ENCODE measurements at places on chromosomes 13 and 19.
A peak's percentile ranks its signal among the peaks of the same experiment; 100 is the strongest.

DNA sequence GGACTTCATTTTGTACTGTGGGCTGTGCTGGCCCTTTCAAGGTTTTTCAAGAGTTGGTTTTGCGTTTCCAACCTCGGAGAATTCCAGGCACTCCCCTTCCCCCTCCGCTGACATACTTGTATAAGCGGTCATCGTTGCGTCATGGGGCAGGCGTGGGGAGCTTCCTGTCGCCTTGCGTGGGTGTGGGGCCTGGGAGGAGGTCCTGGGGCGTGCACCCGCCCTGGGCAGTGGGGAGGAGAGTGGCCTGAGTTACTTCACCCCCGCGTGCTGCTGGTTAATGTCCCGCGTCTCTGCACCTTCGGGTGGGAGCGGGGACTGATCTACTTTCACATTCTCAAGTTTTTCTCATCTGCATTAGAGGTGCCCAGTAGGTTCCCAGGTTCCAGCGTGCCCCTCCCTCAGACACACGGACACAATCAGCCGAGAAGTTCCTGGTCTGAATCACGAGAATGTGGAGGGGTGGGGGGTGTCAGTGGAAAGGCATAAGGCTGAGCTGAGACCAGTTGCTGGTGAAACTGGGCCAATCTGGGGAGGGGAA is 4.1 kb downstream of the IER2 start:
- peak; percentile 72 for DNase-seq

GRCh38 chr13:46679369-46680120 is 117.4 kb downstream of the ESD start:
- DNase-seq, result no peak

DNA sequence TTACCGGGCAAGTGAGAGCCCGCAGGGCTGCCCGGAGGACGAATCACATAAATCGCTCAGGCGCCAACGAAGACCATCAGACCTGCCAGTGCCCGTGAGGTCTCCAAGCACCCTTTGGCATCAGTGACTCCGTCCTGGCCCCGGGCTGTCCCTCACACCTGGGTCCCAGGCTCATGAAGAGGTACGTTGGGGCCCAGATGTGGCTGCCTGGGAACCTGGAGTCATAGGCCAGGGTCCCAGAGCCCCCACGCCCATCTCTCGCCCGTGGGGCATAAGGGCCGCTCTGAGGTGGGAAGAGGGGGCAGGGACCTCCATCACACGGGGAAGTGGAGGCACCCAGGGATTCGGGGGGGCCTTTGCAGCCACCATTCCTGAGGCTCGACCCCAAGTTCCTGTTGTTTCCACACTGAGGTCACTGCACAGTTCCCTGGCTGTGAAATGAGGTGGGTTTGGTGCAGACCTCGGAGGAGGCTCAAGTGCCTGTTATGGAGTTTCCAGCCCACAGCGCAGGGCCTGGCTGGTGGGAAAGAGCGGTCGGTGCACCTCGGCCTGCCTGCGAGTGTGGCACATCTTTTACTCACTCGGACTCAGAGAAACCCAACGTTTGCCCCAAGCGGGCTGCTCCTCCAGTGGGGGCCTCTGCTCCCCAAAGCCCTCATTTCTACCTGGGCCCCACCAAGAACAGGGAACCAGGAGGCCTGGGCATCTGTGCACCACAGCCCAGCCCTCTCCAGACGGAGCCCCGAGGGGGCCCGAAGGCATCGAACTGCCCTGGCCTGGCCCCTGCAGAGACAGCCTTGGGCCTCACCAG is 35.9 kb upstream of the C13orf46 start:
- no peak for DNase-seq

DNA sequence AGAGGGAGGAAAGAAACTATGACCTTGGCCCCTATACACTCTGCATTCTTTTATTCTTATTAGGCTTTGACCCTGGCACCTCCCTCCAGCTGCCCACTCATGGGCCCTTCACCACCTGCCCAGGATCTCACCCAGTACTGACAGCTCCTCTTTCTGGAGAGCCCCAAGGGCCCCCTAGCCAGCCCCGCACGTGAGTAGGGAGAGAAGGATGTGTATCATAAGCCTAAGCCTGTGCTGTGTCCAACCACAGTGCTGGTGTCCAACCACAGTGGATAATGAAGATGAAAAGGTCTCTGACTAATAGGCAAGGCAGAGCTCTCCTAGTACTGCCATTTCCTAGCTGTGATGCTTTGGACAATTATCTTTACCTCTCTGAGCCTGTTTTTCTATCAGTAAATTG is 4.2 kb downstream of the DMRTC2 start:
- no peak for DNase-seq

GRCh38 chr19:57351867-57352266 is 796 bp downstream of the ZNF304 start:
- DNase-seq, result no peak

- DNase-seq, result no peak
Measured at GRCh38 chr13:67221630-67222226, 8.4 kb downstream of the PCDH9 start.

DNA sequence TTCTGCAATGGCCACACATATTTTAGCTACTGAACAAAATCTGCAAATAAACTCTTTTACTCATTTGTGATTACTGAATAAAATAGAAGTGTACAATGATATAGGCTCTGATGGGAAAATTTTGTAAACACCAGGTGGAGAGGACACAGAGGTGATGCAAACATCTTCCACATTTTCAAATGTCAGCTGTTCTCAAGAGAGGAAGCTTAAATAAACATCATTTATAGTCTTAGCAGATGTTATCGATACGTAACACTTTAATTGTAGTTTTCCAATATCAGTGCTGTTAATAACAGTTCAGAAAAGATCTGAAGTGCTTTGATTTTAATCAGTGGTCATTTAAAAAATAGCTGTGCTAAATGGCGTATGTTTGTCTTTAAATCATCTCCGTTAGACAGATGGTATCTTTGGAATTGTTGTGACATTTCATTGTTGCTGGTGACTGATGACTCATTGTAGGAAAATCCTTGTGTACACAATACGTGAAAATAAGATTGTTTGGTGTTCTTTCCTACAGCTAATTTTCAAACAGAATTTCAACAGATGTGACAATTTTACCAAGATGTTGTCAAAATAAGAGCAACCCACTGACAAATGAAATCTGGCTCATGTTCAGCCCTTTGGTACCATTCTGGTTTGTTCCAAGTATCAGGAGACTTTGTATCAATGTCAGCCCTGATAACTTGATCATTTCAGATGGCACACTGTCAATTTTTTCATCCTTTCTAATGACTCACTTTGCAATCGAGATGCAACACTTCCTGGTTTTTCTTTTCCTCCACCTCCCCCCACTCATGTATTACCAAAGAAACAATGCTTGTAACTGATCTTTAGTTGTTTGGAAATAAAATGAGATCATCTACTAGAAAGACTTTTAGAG is 516.0 kb downstream of the DCT start:
- DNase-seq, result no peak

- DNase-seq, result no peak
Measured at GRCh38 chr13:50392977-50393376, 377.7 kb downstream of the KCNRG start.

- no peak for DNase-seq
Measured at GRCh38 chr19:53771144-53771543, 53.0 kb downstream of the NLRP12 start.

GRCh38 chr19:40640744-40641143 is 39.6 kb downstream of the LTBP4 start:
- no peak for DNase-seq

GRCh38 chr19:12293777-12294248 is 870 bp downstream of the ZNF44 start:
- peak; percentile 82 for DNase-seq

DNA sequence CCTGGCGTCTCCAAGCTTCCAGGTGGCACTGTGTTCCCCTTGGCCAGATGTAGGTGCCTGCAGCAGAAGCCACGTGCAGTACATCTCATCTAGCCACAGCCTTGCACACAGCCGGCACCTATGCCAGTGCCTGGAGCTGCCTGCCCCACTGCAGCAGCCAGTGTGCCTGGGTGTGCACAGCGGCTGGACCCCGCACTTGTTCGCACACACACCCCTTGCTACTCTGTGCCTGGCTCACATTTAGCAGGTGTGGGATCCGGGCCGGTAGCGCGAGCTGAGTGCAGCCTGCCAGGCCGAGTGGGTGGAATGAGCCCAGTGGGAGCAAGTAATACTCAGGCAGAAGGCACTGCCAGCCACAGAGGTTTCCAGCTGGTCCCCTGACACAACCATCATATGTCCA is 26.9 kb upstream of the RBM26 start:
- DNase-seq, result no peak

DNA sequence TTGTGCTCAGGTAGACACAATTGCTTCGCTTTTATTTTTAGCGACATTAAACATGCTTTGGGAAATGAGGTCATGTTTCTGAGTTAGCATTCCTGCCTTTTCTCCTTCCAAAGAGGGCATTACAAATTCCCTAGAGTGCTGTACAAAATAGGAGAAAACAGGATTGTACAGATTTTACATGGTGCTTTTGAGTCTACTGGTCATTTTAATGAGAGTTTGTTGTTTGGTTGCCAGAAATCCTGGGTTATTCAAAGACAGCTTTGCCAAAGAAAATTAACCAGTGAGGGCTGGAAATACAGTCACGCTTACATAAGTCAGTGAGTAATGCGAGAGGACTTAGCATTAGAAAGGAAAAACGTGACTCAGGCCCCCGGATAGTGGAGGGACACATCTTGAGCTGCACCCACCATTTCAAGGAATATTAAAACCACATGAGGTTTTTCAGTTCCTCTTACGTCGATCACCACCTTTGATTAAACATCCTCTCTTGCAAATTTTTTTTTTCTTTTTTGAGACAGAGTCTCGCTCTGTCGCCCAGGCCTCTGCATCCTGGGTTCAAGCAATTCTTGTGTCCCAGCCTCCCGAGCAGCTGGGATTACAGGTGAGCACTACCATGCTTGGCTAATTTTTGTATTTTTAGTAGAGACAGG is 55.4 kb downstream of the SACS start:
- DNase-seq, result peak; percentile 32

GRCh38 chr13:29454931-29455481 is 140.5 kb downstream of the SLC7A1 start:
- DNase-seq, result no peak

DNA sequence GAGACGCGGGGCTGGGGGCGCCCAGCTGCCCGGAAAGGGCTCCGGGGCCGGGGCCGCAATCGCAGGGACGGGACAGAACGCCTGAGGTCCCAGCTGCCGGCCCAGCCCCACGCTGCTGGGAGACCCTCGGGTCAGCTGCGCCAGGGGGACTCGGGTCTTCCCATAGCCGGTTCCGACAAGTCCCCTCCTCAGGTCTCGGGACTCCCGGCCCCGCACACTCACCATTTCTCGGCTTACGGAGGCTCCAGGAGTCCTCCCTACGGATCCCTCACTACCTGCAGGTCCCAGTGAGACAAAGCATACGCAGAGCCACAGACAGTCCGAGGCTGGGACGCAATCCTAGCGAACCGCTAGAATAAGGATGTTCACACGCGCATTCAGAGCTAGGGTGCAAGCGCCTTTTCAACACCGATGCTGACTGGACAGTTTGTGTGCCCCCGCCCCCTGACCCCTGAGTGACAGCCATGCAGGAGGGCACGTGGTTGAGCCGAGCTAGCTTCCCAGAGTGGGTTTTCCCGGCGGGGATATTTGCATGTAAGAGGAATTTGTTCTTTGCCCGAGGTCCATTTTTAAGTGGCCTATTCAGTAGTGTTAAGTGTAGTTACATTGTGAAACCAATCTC is 13.6 kb downstream of the ZNF490 start:
- no peak for DNase-seq

GRCh38 chr19:1264801-1265614 is 4.1 kb upstream of the CIRBP start:
- DNase-seq, result peak; percentile 72

Data from stimulated activated naive B cell treated with anti-CD40 and anti-IgM and Interleukin-4, amounts not matched to agents 10 μg/mL and 1 μg/mL and 100 μg/mL, for 72 hours (primary cell).